Mesothelial cell of epicardium (in vitro differentiated cells): ENCODE measurements at places on chromosomes 6 and 20.
A peak's percentile ranks its signal among the peaks of the same experiment; 100 is the strongest.

- peak overlapping the region; percentile 30 for H3K4me3 ChIP-seq
- H3K36me3 ChIP-seq = no peaks in the 10 kb centered on the region
- no peak for DNase-seq
- peaks cover 27% of the 10 kb centered on the region for H3K4me1 ChIP-seq
- H3K27me3 ChIP-seq = no peaks in the 10 kb centered on the region
Measured at GRCh38 chr20:53829255-53829723, 235.7 kb upstream of the ZNF217 start.

DNA sequence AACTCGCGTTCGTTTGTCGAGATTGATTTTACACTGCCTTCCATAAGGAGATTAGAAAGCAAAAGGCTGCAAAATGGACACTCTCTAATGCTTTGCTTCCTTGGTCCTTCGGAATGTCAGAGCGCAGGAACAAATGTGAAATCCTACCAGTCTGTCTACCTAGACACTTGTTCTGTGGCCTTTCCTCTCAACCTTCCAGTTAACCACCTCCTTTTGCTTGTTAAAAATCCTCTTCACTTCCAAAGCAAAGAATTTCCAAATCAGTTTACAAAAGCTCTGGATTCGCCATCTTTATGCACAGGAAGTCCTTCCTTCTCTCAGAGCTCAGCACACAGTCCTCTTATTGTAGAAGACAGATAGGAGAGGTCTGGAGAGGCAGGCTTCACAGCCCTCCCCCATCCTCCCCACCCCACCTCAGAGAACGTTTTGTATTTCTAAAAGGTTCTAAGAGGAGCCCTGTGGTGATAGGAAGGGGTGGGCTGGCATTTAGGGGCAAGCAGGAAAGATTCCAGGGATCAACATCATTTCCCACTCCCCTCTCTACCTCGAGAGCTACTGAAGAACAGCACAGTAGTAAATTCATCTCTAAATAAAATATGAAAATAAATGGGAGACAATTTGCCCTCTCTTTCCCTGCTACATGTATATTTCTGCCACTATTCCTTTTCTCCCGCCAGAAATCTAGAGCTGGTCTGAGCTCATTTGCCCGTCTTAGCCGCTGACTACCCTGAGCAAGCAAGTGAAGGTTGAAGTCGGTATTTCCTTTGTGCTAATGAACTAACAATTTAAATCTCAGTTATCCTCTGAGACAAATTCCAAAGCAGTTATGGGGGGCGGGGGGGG is 18.9 kb downstream of the TFAP2A start:
- H3K27me3 ChIP-seq = peaks cover 46% of the 10 kb centered on the region
- no peak for DNase-seq
- peak overlapping the region; percentile 52 for H3K4me3 ChIP-seq
- peaks cover 23% of the 10 kb centered on the region for H3K36me3 ChIP-seq
- H3K4me1 ChIP-seq = peaks cover 62% of the 10 kb centered on the region

- peak within 1 kb of the TSS; percentile 77 for H3K4me3 ChIP-seq
- H3K27me3 ChIP-seq = peaks cover 63% of the 10 kb centered on the region
- peak; percentile 21 for DNase-seq
- peaks cover 4% of the 10 kb centered on the region for H3K4me1 ChIP-seq
- H3K27ac ChIP-seq = no peak within 1 kb of the TSS
- H3K36me3 ChIP-seq = peaks cover 3% of the 10 kb centered on the region
Measured at GRCh38 chr6:137044366-137045221, at the start of gene IL20RA. Gene IL20RA, minus strand, starts transcription at chr6:137044965. Its CDS starts 237 bp downstream, at chr6:137044728.

DNA sequence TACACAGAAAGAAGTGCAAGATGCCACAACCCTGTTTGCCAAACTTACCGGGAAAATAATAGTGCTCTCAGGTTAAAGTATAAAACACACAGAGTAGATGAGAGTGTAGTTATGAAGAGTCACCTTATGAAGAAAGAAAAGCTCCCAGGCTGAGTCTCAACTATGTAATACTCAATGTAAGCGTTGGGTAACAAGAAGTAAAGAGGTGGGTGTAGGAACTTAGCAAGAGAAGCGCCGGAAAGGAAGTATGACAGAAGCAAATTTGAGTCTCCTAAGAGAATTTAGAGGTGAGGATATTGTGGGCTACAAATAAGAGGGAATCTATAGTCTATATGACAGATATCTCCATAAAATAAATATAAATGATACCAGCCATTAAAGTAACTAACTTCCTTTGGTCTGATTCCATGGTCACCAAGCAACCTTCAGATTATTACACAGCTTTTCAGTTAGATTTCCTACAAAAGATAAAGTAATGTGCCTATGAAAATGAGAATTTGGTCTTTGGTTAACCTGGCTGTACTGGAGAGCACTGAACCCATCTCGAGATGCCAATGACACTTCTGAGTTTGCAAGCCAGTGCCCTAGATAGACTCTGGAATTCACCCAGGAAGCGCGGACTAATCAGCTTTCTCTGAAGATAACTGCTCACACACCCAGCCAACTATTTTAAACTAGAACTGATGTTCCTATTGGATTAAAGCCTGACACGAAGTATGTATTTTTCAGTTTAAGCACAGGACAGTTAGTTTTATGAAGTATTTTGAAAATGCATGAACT is 1.8 kb downstream of the TUBE1 start:
- peaks cover 13% of the 10 kb centered on the region for H3K4me1 ChIP-seq
- H3K36me3 ChIP-seq = no peaks in the 10 kb centered on the region
- no peak overlapping the region for H3K27ac ChIP-seq

GRCh38 chr20:21019814-21020658 is 86.1 kb downstream of the LINC00237 start:
- DNase-seq = no peak
- peaks cover 12% of the 10 kb centered on the region for H3K4me1 ChIP-seq
- H3K27ac ChIP-seq = no peak overlapping the region
- peaks cover 26% of the 10 kb centered on the region for H3K27me3 ChIP-seq
- no peaks in the 10 kb centered on the region for H3K36me3 ChIP-seq

DNA sequence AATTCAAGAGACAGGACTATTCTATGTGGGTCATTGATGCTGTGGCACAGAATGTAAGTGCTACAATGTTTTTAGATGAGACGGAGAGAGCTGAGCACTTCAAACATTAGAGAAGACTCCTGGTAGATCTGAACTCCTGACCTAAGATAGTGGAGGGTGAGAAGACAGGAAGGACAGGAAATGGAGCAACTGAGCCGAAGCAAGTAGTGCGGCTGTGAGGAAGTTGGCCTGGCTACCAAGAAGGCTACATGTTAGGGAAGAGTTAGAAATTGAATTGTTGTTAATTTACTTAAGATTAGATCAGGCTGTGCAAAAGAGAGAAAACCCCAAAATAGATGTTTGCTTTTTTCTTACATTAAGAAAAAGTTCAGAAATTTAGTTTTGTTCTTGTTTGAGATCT is 14.4 kb upstream of the MLIP start:
- no peak overlapping the region for H3K27ac ChIP-seq
- no peaks in the 10 kb centered on the region for H3K27me3 ChIP-seq
- no peaks in the 10 kb centered on the region for H3K36me3 ChIP-seq
- no peaks in the 10 kb centered on the region for H3K4me1 ChIP-seq
- DNase-seq = no peak
- no peak overlapping the region for H3K4me3 ChIP-seq

- H3K4me3 ChIP-seq = no peak overlapping the region
- no peak overlapping the region for H3K27ac ChIP-seq
- no peak for DNase-seq
- H3K36me3 ChIP-seq = no peaks in the 10 kb centered on the region
- peaks cover 12% of the 10 kb centered on the region for H3K4me1 ChIP-seq
- H3K27me3 ChIP-seq = no peaks in the 10 kb centered on the region
Measured at GRCh38 chr6:112439432-112439831, 92.3 kb downstream of the RFPL4B start.

- no peak overlapping the region for H3K27ac ChIP-seq
- H3K4me1 ChIP-seq = peaks cover 12% of the 10 kb centered on the region
- peaks cover 7% of the 10 kb centered on the region for H3K36me3 ChIP-seq
- H3K27me3 ChIP-seq = no peaks in the 10 kb centered on the region
Measured at GRCh38 chr20:4702562-4703280, 19.0 kb upstream of the PRND start.

DNA sequence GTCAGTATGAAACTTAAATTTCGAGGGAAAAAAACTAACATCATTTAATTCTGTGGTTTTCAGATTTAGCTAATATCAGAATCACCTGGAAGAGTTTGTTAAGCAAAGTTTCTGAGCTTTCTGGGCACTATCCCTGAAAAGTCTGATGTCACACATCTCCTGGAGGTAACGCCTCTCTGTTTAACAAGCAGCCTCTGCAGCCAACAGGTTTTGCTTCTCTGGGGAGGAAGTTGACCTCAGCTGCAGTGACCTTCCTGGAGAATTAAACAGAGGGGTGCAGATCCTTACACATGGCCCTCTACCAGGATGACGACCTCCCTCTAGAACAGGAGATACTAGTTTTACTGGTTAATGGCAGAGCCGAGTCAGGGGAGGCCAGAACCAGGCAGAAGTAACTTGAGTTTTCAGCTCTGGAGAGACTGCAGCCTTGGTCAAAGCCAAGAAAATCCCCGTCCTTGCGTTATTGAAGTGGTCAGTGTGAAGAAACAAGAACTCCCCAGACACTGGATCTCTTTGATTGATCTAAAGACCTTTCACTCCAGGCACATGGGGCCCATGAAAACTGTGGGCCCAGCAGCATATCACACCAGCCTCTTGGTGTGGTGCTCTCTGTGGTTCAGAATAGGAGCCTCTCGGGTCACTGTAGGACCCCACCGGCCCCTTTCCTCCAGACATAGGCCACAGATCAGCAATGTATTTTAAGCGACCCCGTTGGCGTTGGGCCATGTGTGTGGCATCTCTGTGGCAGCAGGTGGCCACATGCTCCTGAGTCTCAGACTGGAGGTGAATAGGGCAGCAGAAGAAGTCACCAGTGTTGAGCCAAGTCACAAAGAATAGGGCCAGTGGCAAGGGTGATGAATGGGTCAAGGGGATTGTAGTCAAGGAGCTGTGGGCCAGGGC is 33.4 kb upstream of the CCR6 start:
- H3K4me1 ChIP-seq = peaks cover 16% of the 10 kb centered on the region
- H3K27me3 ChIP-seq = no peaks in the 10 kb centered on the region
- no peak overlapping the region for H3K4me3 ChIP-seq
- DNase-seq = no peak
- H3K36me3 ChIP-seq = peaks cover 4% of the 10 kb centered on the region

- H3K36me3 ChIP-seq = no peaks in the 10 kb centered on the region
- H3K27me3 ChIP-seq = no peaks in the 10 kb centered on the region
- no peak for DNase-seq
- H3K4me1 ChIP-seq = no peaks in the 10 kb centered on the region
- no peak overlapping the region for H3K27ac ChIP-seq
- no peak overlapping the region for H3K4me3 ChIP-seq
Measured at GRCh38 chr6:136487759-136488425, 62.3 kb downstream of the MAP7 start.

GRCh38 chr6:95784019-95784418 is 206.7 kb downstream of the MANEA start:
- H3K4me1 ChIP-seq = peaks cover 13% of the 10 kb centered on the region
- DNase-seq = no peak
- no peak overlapping the region for H3K27ac ChIP-seq
- H3K27me3 ChIP-seq = no peaks in the 10 kb centered on the region
- no peaks in the 10 kb centered on the region for H3K36me3 ChIP-seq
- no peak overlapping the region for H3K4me3 ChIP-seq

DNA sequence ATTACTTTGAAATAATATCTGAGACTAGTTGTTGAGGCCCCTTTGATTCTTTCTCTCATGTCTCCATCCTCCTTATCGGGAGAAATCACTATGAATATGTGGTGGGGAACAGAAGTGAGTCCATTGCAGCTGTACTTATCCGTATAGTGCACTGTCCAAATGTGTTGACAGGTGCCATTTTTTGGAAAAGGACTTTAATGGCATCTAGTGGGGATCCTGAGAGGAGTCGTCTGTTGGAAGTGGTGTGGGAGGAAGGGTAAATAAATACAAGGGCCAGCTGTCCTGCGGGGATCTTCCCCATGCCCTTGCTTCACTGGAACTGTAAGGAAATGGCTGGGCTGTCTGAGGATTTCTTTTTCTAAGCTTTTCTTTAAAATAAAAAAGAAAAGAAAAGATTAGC is 19.4 kb downstream of the TPX2 start:
- no peak overlapping the region for H3K4me3 ChIP-seq
- H3K27ac ChIP-seq = no peak overlapping the region
- peaks cover 15% of the 10 kb centered on the region for H3K4me1 ChIP-seq
- peaks cover 32% of the 10 kb centered on the region for H3K36me3 ChIP-seq
- no peak for DNase-seq

GRCh38 chr6:145147981-145148749 is 587.2 kb downstream of the EPM2A start:
- peaks cover 3% of the 10 kb centered on the region for H3K4me1 ChIP-seq
- no peak for DNase-seq
- no peak overlapping the region for H3K27ac ChIP-seq
- no peaks in the 10 kb centered on the region for H3K27me3 ChIP-seq

DNA sequence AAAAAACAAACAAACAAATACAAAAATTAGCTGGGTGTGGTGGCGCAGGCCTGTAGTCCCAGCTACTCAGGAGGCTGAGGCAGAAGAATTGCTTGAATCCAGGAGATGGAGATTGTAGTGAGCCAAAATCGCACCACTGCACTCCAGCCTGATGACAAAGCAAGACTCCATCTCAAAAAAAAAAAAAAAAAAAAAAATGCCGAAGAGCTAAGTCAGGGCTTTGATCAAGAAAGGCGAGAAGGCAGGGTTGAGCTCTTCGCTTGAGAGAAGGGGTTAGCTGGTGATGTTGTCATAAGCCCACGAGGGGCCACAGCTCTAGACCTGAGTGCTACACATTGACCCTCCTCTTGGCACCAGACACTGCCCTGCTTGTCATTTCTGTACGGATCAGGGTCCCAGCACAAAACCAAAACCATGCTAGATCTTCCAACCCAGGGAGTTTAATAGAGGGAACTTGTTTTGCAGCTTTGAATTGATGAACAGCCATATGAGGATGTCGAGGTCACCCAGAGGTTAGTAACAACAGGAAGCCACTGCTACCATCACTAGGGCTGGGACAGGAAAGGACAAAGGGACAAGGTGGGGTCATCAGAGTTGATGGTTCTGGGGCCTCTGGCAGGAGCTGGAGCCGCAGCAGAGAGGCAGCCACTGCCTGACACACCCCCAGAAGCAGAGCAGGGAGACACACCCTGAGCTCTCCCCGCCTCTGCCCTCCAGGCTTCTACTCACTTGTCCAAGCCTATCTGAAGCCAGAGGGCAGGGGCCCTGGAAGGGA is 122.7 kb downstream of the SNX5 start:
- no peak overlapping the region for H3K4me3 ChIP-seq
- no peaks in the 10 kb centered on the region for H3K27me3 ChIP-seq
- DNase-seq = no peak
- peak overlapping the region; percentile 67 for H3K27ac ChIP-seq

- no peak overlapping the region for H3K4me3 ChIP-seq
- H3K27me3 ChIP-seq = no peaks in the 10 kb centered on the region
- H3K27ac ChIP-seq = no peak overlapping the region
- DNase-seq = no peak
- H3K36me3 ChIP-seq = peaks cover 33% of the 10 kb centered on the region
Measured at GRCh38 chr20:50130995-50131394, 18.0 kb upstream of the UBE2V1 start.

GRCh38 chr6:144646093-144647056 is 361.2 kb downstream of the UTRN start:
- H3K36me3 ChIP-seq = peaks cover 7% of the 10 kb centered on the region
- peaks cover 27% of the 10 kb centered on the region for H3K4me1 ChIP-seq
- DNase-seq = no peak
- no peak overlapping the region for H3K27ac ChIP-seq

- DNase-seq = peak; percentile 53
- H3K36me3 ChIP-seq = no peaks in the 10 kb centered on the region
- H3K27ac ChIP-seq = peak within 1 kb of the TSS; percentile 87
- peaks cover 25% of the 10 kb centered on the region for H3K27me3 ChIP-seq
- peaks cover 29% of the 10 kb centered on the region for H3K4me1 ChIP-seq
Measured at GRCh38 chr20:32585011-32585585, at the start of gene NOL4L. Gene NOL4L, minus strand, starts transcription at chr20:32585333. Its CDS starts 443 bp downstream, at chr20:32584890.
